SK-N-SH treated with all-trans-retinoic acid at 6 μM for 48 hours (cell line): ENCODE measurements at places on chromosomes 7 and 10.

- ATAC-seq, result no peak
Observed at GRCh38 chr10:63922468-63923284, 401.5 kb downstream of the REEP3 start.

GRCh38 chr10:71644307-71645180 lies 75.0 kb downstream of the C10orf105 start:
- ATAC-seq, result no peak

- ATAC-seq, result no peak
Observed at GRCh38 chr10:52440612-52441285, 126.7 kb downstream of the DKK1 start.

GRCh38 chr7:98137826-98138151 lies 31.1 kb downstream of the LMTK2 start:
- ATAC-seq, result no peak

DNA sequence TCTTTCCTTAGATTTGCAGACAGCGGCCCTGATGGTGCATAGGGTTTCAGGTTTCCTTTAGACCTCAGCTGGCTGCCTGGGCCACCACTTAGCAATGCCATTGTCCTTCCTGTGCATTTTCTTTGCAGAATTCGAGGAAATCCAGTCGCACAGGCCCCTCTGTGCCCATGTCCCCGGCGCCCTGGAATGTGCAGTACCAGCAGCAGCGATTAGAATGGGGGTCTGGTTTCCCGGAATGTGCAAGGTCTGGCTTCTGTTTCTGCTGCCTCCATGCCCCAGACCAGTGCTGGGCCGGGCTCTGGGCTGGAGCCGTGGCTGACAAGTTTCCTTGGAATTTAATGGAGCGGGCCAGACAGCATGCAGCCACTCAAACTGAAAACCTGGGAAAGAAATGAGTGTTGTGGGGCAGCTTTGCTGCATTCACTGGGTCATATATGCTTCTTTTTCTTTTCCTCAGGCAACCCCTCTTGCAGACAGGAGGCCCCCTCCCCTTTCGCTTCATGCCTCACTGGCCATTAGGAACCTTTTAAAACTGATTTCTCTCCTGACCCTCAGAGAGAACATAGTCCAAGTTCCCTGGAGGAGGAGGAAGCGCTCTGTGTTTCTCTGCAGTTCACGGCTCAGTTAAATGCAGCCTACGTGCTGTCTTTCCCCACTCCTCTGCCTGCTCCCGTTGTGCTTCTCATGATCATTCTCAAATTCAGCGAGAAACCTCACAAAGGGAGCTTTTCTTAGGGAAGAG lies 14.4 kb downstream of the HTRA1 start:
- ATAC-seq, result peak; percentile 86

- no peak for ATAC-seq
Observed at GRCh38 chr10:71842422-71842821, 8.6 kb downstream of the PSAP start.

GRCh38 chr10:96229568-96230030 lies 41.8 kb downstream of the BLNK start:
- peak; percentile 85 for ATAC-seq

DNA sequence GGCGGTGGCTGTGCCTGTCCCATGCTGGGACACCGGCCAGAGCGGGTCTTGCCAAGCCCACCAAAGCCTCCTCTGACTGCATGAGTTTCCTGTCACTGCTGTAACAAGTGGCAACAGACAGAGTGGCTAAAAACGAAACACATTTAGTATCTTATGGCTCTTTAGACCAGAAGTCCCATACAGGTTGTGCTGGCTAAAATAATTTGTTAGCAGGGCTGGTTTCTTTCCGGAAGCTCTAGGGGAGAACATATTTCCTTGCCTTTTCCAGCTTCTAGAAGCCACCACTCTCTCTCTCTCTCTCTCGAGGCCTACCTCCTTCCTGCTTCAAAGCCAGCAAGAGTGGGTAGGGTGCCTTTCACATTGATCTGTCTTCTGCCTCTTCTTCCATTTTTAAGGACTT lies 171.6 kb upstream of the PLPP4 start:
- ATAC-seq, result no peak

DNA sequence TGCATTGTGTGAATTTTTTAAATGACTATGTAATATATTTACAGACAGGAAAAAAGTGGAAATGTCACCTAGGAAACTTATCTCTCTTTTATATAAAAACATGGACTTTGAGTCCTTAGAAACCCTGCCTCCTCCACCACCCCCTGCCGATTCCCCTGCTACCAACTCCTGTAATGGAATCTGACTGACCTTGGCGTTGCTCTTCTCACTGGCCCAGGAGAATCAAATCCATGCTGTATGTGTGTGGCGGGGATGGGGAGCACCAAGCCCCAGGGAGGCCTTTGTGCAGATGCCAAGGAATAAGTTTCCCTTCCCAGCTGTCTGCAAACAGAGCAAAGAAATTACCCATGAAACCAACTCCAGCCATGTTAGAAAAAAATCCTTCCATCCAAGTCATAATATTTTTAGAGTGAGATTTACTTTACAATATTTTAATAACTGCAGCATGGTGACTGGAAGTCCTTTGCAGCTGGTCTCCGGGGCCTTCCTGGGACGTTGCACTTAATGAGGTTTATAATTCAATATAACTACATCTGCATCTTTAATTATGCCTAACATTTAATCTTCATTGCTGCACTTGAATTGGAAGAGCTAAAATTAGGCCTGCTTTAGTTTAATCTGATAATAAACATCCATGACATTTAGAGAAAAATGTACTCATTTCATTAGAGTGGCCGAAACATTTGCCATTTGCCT lies 111.4 kb upstream of the CACUL1 start:
- no peak; the same call in 2 of the 3 replicates for ATAC-seq

DNA sequence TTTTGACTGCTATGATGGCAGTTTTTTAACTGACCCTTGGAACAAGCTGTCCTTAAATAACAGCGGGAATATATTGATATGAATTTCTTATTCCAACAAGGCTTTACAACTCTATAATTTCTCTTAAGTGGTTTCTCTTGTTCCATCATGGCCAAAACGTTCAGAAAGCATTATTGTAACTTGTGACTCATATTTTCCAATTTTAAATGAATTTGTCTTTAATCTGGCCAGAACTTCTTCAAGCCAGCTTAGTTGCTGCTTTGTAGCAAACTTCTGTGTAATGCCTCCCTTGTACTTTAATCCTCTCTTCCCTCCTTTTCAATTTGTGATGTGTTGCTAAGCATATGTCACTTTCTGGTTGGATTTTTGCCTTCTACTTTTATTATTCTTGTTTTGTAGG lies 271.9 kb downstream of the KIF20B start:
- ATAC-seq, result no peak

- ATAC-seq, result no peak
Observed at GRCh38 chr7:142833174-142834048, 21.5 kb upstream of the EPHB6 start.

DNA sequence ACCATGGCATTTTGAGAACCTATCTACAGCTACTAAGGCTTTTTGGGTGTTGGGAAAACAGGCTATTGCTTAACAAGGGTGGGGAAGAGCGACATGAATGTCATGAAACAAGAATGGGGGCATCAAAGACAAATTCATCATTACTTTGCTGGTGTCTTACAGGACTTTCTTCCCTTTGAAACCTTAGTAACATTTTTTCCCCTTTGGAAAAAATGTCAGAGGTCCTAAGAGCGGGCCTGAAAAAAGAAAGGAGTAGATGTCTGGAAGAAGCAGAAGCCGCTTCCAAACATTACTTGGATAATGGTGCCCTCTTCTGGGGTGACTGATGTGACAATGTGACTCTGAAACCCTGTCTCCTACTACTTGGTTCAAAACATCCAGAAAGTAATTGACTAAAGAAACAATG lies 3.8 kb upstream of the DDX50 start:
- ATAC-seq, result peak; percentile 17

GRCh38 chr10:27884185-27884641 lies 114.7 kb downstream of the ODAD2 start:
- ATAC-seq, result no peak

DNA sequence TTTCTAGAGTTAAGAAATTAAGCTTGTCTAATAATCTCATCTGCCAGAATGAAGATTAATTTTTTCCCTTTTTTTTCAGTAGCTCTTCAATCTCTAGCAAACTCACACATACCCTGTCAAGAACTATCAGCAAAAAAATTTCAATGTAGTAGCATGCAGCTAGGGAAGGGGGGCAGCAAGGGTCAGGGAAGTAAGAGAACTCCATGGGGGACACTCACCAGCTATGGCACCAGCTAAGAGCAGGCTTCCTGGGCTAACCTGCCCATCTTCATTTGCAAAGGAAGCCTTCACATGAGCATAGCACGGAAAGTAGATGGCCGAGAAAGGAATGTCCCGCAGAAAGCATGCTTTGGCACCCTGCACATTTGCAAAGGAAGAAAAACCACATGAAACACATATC lies 190.4 kb downstream of the SLC25A13 start:
- no peak; the same call in 2 of the 3 replicates for ATAC-seq

- ATAC-seq, result no peak
Observed at GRCh38 chr7:295155-296154, 5.5 kb downstream of the FOXL3 start.

- ATAC-seq, result no peak
Observed at GRCh38 chr10:104774234-104774633, 133.1 kb downstream of the SORCS3 start.

- ATAC-seq, result no peak
Observed at GRCh38 chr7:77199013-77199966, at the start of gene FGL2. FGL2 (minus strand) TSS chr7:77199819; CDS start chr7:77199793, 26 bp downstream.

GRCh38 chr7:101306307-101306706 lies 15.3 kb downstream of the IFT22 start:
- ATAC-seq, result no peak

GRCh38 chr10:108970016-108970415 lies 953.3 kb downstream of the XPNPEP1 start:
- peak; percentile 55; the same call in 1 of the 3 replicates for ATAC-seq

GRCh38 chr7:47405921-47406800 lies 175.8 kb downstream of the TNS3 start:
- ATAC-seq, result no peak

DNA sequence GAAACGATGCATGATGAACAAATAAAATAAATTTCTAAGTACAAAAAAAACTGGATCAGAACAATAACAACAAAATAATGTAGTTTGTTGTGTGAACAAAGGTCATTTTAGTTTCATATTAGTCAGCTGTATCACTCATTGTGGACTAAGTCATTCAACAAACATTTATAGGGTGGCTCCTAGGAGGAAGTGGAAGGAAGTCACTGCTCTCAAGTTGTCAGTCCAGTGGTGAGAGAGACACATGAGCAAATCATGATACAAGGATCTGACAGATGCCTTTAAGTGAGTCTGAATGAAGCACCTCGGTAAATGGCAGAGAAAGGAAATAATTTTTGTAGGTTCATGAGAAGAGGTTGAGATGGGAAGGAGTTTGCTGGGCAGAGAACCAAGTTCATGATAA lies 56.8 kb downstream of the EPDR1 start:
- no peak for ATAC-seq

- no peak for ATAC-seq
Observed at GRCh38 chr10:129396021-129396722, 70.9 kb upstream of the MGMT start.

DNA sequence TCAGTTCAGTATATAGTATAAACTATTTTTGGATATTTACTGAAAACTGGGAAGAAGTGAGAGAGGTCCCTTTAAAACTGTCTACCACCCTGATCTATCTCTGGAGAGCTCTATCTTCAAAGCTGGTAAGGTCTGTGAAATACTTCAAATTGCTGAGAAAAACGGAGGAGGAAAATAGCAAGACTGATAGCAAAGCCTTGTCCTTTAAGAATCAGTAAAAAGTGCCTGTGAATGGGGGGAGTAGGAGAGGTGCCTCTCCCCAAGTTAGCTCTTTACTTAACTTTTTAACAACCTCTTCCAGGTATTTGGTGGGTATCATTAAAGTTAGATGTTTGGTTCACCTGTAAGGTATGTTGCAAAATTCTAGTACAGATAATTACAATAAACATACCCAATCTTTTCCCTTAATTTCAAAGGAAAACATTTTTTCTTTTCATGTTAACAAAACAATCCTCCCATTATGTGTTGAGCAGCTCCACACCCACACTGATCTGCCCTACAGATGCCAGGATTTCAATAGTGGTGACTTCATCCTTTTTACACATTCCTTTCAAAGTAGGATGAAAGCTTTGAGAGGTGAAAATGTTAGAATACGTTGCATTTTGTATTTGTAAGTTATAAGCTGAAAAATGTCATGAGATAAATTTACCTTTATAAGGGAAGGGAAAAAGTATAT lies 149.2 kb downstream of the CRPPA start:
- no peak for ATAC-seq
